T-helper 1 cell (primary cell): ENCODE measurements at places on chromosomes 11 and 22.

DNA sequence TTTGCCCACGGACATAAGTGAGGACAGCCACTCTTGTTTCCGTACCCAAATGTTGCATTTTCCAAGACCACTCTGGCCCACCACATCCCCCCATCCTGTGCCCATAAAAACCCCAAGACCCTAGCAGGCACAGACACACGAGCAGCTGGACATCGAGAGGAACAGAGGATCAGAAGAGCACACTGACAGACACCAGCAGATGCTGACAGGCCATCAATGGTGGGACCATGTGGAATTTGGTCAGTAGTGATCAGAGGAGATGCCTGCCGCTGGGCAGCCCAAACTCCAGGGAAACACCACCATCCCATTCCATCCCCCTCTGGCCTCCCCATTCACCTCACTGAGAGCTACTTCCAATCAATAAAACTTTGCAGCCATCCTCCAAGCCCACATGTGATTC lies 87.0 kb downstream of the DLG2 start:
- DNase-seq, result no peak

GRCh38 chr11:12458042-12458441 lies 80.7 kb downstream of the PARVA start:
- DNase-seq, result no peak

- DNase-seq, result no peak
These were observed at the start of gene BEST1 for GRCh38 chr11:61950035-61950547. Gene BEST1 (plus strand): TSS chr11:61950351. CDS start chr11:61951807, 1,456 bp downstream.

- no peak for DNase-seq
These were observed 974 bp downstream of the DGCR8 start for GRCh38 chr22:20080776-20081654.

- no peak for DNase-seq
These were observed 3.7 kb upstream of the MTFP1 start for GRCh38 chr22:30421695-30422480.

DNA sequence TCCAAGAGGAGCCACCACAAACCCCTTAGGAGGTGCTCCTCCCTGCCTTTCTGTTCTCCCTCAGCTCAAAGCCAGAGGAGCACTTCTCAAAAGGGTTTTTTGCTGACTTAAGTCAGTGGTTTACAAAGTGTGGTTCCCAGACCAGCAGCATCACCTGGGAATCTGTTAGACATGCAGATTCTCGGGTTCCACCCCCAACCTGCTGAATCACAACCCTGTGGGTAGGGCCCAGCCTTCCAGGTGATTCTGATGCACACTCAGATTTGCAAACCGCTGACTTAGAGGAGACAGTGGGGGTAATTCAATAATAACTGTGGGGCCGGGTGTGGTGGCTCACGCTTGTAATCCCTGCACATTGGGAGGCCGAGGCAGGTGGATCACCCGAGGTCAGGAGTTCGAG lies 22.8 kb downstream of the CREB3L1 start:
- no peak for DNase-seq

GRCh38 chr11:64415286-64415685 lies 56.3 kb downstream of the RPS6KA4 start:
- no peak for DNase-seq

GRCh38 chr11:116221351-116221750 lies 551.4 kb downstream of the BUD13 start:
- DNase-seq, result no peak

- no peak for DNase-seq
These were observed 10.7 kb downstream of the LRFN4 start for GRCh38 chr11:66867425-66868040.

DNA sequence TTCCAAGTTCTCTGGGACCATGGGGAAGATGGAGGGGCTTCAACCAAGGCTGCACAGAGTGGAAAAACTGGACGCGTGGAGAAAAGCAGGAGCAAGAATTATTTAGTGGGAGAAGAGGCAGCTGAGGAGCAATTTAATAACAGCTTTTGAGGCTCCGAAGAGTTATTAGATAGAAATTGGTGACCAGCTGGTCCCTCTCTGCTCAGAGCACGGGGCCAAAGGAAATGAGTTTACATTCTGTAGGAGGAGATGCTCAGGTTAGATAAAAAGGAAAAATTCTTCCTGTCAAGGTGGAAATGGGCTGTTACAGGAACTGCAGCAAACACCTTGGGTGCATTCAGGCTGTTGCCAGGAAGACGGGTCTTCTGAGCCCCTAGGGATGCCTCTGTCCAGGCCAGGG lies 47.0 kb upstream of the GALNT18 start:
- no peak for DNase-seq

- DNase-seq, result no peak
These were observed 163.4 kb downstream of the INSC start for GRCh38 chr11:15278128-15278527.

DNA sequence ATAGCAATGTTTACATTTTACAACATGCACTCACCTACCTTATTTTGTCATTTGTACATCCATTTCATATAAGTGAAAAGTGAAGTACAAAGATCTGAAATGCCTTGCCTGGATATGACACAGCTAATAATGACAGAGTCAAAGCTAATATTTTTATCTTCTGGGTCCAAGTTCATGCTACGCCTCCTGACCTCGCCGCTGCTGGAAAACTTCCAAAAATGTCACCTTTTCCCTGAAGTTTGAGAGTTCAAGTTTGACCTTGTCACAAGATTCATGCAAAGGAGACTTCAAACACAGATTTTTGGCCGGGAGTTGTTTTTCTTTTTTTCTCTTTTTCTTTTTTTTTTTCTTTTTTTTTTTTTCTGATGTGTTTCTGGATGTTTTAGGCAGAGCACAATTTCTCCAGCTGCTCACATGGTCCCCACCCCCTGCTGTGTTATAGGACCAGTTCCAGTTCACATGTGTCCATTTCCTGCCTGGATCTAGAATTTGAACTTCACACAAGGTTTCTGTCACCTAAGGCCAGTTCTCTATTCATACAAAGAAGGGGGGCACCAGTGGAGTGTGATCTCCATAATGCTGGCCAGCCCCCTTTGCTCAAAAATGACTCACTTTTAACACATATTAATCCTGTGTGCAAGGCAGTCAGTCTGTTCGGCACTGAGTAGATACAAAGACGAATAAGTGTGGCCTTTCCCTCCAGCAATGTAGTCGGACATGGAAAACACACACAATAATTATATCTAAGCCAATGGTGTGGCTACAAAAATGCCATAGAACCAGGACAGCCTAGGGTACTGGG lies 546.8 kb downstream of the BUD13 start:
- DNase-seq, result no peak

DNA sequence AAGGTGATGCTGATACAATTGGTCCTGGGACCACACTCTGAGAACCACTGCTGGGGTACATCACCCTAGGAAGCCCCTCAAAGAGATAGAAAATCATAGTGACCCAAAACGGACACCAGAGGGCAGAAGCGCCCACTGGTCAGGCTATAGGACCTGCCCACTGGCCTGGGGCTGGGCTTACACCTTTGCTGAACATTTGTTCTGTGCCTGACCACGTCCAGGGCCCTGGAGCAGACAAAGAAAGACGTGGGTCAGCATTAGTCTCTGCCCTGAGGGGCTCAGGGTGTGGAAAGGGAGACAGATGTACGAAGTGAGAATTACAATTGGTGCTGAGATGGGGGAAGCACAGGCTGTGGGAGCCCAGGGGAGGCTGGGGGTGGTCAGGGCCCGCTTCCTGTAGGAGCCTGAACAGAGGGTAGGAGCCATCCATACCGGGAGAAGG lies 14.4 kb upstream of the SERPINH1 start:
- no peak for DNase-seq

DNA sequence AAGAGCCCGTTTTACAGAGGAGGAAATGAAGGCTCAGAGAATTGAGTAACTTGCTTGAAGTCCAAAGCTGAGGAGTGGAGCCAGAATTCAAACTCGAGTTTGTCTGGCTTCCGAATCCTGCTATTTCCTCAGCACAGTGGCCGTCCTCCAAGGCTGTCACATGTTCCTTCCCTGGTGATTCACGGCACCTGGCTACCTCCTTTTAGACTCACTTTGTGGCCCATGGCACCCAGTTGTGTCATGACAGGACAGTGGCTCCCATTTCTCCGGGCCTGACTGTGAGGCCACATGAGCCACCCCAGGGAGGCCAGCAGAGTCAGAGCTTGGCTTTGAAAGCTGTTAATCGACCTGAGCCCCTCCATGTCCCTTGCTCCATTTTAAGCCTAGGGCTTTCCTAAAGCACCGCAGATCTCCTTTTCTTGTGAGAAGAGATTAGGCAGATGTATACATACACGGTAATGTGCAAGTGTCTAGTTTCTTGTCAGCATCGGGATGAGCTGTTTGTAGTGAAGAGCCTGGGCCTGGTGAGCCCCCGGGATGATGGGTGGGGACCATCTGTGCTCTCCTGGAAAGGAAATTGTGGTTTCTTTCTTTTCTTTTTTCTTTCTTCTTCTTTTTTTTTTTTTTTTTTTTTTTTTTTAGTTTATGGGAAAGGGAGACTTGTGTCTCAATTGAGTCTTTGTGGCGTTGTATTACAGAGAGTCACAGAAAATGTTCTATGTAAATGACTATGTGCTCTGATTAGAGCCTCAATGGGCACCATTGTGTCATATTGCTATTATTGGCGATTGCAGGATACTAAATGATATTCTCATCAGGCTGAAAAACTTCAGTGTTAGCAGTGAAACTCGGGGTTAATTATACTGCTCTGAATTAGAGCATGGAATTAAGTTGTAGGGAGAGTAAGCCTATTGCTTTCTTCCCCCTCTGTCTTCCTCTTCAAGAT lies 54.8 kb downstream of the PTPRJ start:
- DNase-seq, result no peak

DNA sequence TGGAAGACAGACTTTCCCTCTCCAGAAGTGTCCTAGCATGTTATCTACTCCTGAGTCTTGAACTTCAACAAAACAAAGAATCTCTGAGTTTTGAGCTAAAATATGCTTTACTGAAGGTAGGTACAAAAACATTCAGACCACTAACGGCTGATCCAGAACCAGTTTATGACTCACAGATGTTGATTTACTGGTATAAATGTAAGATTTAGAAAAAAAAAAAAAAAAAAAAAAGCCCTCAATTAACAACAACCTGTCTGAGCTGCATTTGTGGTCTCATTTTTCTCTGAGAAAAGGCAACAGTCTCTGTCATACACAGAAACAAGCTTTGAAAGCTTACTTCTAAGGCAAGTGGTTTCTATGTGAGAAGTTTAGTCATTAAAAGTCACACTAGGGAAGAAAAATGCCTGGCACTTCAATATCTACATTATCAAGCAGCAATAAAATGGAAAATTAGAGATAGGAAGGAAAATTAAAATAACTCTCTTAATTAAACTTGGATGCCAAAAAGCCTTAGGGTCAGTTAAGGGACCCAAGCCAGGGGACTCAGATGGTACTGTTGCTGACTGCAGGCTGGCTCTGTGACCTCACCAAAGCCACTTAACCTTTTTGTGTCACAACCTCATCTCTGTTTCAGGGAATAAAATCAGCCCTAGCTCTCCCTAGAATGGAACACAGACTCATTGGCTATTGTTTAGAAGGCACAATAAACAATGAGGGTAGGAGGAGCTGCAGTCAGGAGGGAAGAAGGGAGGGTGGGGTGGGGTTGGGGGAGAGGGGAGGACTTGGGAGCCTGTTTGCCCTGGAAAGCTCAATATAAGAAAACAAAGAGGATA lies 61.7 kb downstream of the ETS1 start:
- no peak for DNase-seq

- no peak for DNase-seq
These were observed 31.7 kb downstream of the POLR3H start for GRCh38 chr22:41512421-41513194.

GRCh38 chr11:11420191-11420898 lies 67.3 kb upstream of the CSNK2A3 start:
- DNase-seq, result no peak

GRCh38 chr11:78943154-78943553 lies 368.5 kb upstream of the NARS2 start:
- no peak for DNase-seq

GRCh38 chr11:124602193-124602592 lies 9.0 kb upstream of the PANX3 start:
- DNase-seq, result no peak

- DNase-seq, result no peak
These were observed 21.3 kb upstream of the MICAL2 start for GRCh38 chr11:12089041-12089440.

- DNase-seq, result no peak
These were observed 10.5 kb downstream of the AASDHPPT start for GRCh38 chr11:106087815-106088435.

DNA sequence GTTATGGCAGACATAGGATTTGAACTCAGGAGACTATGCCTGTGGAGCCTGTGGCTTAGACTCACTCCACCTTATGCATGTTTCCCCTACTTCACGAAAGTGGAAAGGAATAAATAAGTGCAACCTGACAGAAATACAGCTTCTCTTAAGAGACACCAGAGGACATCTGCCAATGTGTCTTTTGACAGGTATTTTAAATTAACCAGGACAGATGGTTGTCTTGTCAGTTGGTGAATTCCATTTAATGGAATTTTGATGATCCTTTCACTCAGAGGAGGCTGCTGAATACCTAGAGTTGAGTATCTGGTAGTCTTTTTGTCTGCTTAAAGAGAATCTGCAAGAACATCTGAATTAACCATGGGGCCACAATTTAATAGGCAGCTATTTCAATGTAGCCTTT lies 46.1 kb downstream of the NELL1 start:
- no peak for DNase-seq

DNA sequence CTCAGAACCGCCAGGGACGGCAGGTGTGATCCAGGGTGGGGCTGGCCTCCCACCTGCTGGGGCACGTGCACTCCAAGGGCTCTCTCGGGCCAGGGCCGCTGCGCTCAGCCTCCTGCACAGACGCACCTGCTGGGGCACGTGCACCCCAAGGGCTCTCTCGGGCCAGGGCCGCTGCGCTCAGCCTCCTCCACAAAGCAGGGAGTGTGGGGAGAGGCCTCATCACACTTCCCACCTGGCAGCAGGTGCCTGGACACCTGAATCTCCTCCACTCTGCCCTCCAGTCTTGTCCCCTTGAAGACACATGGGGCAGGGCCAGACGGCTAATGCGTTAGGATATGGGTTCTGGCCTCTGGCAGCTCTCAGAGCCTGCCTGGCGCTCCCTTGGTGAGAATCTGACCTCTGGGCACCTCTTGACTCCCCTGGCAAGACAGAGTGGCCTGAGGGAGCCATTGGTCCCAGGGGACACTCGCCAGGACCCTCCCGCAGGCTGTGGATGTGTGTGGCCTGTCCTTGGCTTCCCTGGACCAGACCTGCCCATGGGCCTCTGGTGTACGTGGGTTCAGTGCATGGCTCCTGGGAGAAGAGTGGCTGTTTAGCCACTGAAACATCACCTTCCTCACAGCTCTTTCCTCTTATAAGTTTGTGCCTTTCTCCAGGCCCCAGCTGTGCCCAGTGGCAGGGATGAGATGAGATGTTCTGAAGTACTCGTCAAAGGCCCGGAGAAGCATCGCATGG lies 73.5 kb downstream of the BRD1 start:
- no peak for DNase-seq

GRCh38 chr22:47278655-47279054 lies 516.2 kb downstream of the TBC1D22A start:
- no peak for DNase-seq

DNA sequence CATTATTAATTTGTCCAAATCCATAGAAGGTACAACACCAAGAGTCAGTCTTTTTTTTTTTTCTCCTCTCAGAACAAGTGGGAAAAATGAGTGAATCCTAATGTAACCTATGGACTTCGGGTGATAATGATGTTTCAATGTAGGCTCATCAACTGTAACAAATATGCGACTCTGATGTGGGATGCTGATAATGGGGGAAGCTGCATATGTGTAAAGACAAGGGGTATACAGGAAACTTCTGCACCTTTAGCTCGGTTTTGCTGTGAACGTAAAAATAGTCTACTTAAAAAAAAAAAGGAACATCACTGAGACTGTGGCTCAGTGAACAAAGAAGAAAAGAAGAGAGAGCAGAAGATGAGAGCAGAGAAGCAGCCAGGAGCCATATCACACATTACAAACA lies 78.3 kb upstream of the ARHGAP32 start:
- DNase-seq, result no peak

- DNase-seq, result no peak
These were observed 1.2 kb downstream of the TSPAN32 start for GRCh38 chr11:2302896-2303626.
